ENCODE measurements at places on chromosomes 6 and 20. TPM values are rescaled to one million over a fixed set of nuclear protein-coding genes. Genes with fewer than 3 reads are reported as not detected.

- DNase-seq: peak; percentile 16
Measured at GRCh38 chr20:23419995-23420901, 1.0 kb downstream of the NAPB start.

DNA sequence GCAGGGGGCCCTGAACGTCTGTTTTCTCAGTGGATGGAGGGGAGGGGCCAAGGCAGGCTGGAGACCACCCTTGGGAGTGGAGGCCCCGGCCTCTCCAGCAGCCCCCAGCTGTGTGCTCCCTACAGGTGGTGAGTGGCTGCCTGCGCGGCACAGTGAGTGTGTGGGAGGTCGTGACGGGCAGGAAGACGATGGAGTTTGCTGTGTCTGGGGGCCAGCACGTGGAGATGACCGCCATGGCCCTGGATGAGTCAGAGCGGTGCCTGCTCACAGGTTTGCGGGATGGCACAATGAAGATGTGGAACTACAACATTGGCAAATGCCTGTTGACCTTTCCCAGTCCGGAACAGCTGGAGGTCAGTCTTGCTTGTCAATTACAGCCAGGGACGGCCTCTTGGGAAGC lies 52.6 kb downstream of the EFCAB8 start:
- DNase-seq: no peak

DNA sequence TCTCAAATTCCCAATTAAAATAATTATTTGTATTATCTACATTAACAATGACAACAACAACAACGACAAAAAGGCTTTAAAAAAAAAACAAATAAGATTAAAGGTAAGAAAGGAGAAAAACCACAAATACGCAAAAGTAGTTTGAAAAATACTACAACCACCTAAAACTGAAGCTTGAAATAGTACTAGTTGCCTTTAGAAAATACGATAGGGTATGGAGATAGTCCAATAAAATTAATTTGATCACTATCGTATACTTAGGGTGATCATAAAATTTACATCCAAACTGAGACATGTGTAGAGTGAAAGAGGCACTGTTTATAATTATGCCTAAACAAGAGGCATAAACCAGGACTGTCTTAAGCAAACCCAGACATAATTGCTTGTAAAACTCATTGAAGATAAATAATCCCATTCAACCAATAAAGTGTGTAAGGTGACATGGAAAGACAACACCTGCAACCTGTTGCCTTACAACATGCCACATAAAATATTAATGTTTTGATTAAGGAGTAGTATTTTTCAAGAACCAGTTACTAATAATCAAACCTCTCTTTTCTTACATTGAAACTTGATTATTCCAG lies 22.7 kb downstream of the REPS1 start:
- no peak for DNase-seq

GRCh38 chr6:90397929-90398674 lies 101.5 kb upstream of the BACH2 start:
- no peak for DNase-seq

DNA sequence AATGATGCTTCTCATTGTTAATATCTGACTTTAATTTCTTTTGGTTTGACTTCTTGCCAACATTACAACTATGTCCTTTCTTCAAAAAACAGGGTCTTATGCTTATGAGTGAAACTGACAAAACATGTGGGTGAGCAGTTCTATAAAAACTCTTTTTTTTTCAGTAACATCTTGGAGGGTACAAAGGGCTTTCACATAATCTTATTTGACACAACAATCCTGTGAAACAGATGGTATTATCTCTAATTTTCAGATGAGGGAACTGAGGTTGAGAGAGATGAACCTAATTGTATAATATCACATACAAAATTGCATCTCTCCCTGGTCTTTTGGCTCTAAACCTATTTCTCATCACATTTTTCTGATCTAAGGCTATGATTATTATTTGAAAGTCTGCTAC lies 38.3 kb downstream of the MAPK14 start:
- DNase-seq: no peak

DNA sequence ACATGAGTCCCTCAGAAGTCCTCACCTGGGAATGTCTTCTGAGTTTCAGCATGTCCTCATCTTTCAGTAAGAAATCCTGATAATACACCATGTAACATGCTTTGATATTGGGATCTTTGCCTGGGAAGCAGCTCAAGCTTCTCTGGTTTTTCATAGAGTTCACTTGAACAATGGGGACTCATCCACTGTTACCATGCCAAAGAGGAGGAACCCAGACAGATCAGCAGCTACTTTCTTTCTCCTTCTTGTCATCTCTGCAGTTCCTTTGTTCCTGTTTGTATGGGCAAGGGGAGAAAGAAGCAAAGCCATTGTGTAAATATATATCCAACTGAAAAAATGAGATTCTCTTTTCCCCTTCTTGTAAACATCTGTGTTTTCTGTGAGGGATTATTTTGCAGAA lies 450.6 kb upstream of the HS3ST5 start:
- no peak for DNase-seq

- DNase-seq: no peak
Measured at GRCh38 chr20:53187392-53188068, 215.4 kb downstream of the TSHZ2 start.

DNA sequence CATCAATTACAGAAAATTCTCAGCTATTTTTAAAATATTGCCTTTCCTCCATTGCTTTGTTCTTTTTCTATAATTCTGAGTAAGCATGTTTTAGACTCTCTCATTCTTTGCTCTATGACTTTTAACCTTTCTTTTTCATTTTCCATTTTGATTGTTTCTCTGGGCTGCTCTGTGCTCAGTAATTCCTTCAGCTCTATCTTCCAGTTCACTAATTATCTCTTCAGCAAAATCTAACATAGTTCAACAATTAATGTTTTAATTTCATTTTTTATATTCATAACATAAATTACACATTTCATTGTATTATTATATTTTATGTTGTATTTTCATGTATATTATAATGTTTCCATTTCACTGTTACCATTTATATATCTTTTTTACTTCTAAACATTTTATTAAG lies 198.8 kb upstream of the NOX3 start:
- no peak for DNase-seq

DNA sequence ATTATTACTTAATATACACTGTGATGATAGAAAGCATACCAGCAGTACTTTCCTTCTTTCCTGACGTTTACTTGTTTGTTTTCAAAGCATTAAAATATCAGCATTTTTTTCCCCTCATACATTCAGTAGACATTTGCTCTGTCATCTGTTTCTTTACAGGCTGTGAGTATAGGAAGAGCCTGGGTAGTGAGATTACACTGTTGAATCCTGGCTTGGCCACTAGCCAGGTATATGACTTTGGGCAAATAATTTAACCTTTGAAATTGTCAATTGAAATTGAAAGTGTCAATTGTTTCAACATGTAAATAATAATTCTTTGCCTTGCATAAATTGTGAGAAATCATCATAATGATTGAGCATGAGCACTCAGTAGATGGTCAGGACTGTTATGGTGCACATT lies 336.2 kb downstream of the CDKAL1 start:
- DNase-seq: no peak

- peak; percentile 39 for DNase-seq
Measured at GRCh38 chr6:6007366-6008088, 802 bp upstream of the NRN1 start.

DNA sequence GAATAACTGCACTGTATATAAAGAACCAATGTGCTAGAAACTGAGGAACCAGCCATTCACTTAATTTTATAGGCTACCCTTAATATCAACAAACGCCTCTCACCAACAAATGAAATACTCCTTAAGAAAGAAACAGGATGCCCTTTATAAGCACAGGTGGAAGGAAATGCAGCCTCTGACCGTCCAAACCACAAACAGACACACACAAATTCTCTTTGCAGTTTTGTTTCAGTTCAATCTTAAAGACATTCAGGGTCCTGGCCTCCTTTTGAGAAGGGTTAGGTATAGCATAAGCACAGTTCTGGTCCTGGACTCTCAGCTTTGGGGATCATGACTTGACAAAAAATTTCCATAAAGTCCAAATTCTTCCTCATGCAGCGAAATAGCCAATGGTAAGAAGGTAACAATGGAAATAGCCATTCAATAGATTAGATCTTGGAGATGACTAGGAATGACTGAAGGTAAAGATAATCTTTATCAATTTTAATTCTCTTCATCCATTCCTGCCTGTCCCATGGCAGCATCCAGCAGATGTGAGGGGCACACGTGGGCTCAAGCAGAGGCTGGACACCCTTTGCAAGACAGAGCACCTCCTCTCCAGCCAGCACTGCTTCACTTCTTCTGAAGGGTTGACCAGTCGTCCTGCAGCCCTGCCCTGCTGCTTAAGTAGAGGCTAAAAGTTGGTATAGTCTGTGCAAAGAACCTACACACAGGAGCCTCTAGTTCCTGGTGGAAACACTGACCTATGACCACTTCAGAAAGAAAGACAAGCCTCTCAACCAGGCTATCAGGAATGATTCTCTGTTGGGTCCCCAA lies 123.9 kb downstream of the CD83 start:
- DNase-seq: no peak

- DNase-seq: no peak
Measured at GRCh38 chr6:4470698-4471210, 305.4 kb upstream of the CDYL start.

DNA sequence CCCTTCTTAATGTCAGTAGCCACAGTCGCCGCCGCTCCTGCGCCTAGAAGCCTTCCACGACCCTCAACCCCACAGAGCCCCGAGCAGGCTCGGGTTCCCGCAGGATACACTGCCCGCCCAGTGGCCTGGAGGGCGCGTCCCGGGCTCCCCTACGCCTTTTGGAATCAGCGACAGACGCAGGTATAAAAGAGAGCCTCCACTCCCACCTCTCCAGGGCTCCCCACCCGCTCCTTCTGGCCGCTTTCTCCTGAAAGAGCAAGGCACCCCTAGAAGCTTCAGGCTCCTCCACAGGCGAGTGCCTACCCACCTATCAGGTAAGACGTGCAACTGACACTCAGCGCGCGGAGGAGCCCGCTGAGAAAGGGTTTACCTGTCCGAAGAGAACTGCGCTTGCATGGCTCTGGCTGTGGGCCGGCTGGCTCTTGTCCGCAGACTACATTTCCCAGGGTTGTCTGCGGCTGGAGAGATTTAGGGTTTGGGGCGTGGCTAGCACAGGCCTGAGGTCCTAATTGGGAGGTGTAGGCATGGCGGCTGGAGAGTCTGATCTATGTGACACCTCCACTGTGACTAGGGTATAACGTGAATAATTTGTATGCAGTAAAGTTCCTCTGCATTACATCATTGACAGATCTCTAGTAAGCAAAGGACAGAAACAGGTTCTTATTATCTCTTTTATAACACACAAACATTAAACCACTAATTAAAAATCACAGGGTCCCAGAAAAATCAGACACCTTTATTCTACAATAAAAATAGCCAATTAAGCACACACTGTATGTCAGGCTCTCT lies 13.5 kb upstream of the ZNF391 start:
- no peak for DNase-seq

- DNase-seq: no peak
Measured at GRCh38 chr6:91852252-91852651, 1265.4 kb upstream of the MAP3K7 start.

DNA sequence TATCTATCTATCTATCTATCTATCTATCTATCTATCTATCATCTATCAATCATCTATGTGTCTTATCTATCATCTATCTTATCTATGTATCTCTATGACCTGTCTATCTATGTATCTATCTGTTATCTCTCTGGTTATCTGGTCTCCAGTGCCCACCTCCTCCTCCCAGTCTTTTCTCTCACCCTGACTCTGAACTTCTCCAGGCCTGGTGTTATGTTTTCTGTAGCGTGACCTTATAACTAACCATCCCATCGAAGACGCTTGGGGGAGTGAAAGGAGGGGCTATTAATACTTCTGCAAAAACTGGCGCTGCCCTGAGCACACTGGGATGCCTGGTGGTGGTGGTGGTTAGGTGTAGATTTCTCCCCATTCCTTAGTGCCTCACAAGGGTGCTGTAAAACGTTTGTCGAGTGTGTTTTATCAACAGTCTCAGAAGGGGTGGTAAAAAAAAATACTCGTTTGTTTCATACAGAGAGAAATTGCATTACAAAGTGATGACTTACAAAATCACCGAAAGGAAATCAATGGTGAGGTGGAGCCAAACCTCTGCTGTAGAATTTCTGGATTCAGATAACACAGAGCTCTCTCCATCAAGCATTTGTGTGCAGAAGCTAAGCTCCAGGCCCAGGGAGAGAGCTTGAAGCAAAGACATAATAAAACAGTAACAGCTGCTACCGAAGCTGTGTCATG lies 156.2 kb downstream of the BCAS1 start:
- no peak for DNase-seq

- DNase-seq: no peak
Measured at GRCh38 chr20:48209102-48209501, 423.8 kb upstream of the SULF2 start.

- no peak for DNase-seq
Measured at GRCh38 chr20:40532103-40532502, 156.9 kb downstream of the MAFB start.

- no peak for DNase-seq
Measured at GRCh38 chr20:49165611-49166010, 22.5 kb downstream of the STAU1 start.

DNA sequence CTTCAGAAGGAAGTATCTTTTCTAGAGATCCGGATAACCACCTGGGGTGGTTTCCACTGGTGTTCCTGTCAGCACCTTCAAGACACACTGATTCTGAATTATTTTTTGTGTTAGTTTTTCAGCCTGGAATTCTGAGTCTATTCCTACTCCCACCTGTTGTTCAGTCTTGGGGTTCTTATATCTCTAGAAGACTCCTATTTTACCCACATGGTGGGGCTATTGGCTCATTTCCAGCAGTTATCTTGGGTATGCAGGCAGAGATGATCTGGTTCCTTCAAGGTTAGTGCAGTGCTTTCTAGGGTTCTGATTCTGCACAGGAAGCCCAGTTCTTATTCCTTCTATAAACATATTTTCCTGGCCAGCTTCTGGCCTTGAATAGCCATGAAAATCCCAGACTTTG lies 175.6 kb upstream of the PDE7B start:
- peak; percentile 4 for DNase-seq

- DNase-seq: no peak
Measured at GRCh38 chr6:19812512-19813119, 24.6 kb upstream of the ID4 start.

GRCh38 chr6:52482903-52483670 lies 62.9 kb downstream of the EFHC1 start:
- peak; percentile 74 for DNase-seq

GRCh38 chr6:125528621-125529041 lies 220.8 kb upstream of the HEY2 start:
- DNase-seq: no peak

GRCh38 chr20:46695892-46696291 lies 6.6 kb upstream of the TP53RK start:
- DNase-seq: peak; percentile 70

DNA sequence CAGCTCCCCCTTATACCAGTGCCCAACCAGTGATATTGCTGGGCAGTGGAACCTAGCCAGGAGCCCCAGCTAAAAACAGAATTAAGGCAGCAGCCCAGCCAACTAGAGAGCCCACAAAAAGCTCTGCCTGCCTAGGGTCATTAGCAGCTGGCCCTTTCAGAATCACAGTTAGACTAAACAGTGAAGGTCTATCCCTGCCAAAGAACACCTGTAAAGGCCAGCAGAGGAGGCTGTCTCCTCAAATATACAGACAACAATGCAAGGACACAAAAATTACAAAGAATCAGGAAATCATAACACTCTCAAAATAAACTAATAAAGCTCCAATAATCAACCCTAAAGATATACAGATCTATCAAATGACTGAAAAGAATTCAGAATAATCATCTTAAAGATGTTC lies 77.8 kb upstream of the HTR1E start:
- DNase-seq: no peak

The MGME1 gene
- total RNA-seq: 9.5 TPM

The CD40 gene
- 6.2 TPM for total RNA-seq

The BMP6 gene
- 2.8 TPM for total RNA-seq

The ZC2HC1B gene
- total RNA-seq: not detected

The ZSCAN12 gene
- total RNA-seq: 6.0 TPM

The SAMD10 gene
- not detected for total RNA-seq

The CCN2 gene
- 12.4 TPM for total RNA-seq

The TGM3 gene
- total RNA-seq: not detected

All from H4 (cell line).